ENCODE measurements at places on chromosomes 6 and 20. TPM values are rescaled to one million over a fixed set of nuclear protein-coding genes. Genes with fewer than 3 reads are reported as not detected.
A peak's percentile ranks its signal among the peaks of the same experiment; 100 is the strongest.

PTK7 gene
- 293 TPM for total RNA-seq

SLC32A1 gene
- not detected for total RNA-seq

TAGAP gene
- not detected for total RNA-seq

HSPA1L gene
- total RNA-seq, result 1.5 TPM

VAPB gene
- 53.3 TPM for total RNA-seq

NNAT gene
- 2.7 TPM for total RNA-seq

OR2B6 gene
- not detected for total RNA-seq

LIN28B gene
- not detected for total RNA-seq

GRM1 gene
- not detected for total RNA-seq

GRCh38 chr6:163600781-163601180 is 186.3 kb downstream of the QKI start:
- DNase-seq, result no peak

- DNase-seq, result no peak
Observed at GRCh38 chr20:38445901-38446425, 10.8 kb upstream of the SNHG17 start.

DNA sequence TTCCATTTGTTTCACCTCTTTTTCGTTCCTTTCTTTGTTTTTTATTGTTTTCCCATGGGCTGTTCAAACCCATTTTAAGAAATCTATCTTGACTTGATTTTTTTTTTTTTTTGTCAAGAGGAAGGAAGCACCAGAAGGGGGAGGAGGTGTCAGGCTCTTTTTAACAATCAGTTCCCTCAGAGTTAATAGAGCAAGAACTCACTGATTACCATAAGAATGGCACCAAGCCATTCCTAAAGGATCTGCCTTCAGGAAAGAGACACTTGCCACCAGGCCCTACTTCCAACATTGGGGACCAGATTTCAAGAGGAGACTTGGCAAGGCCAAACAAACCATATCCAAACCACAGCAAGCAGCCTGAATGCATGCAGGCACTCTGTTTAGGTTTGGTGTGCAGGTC is 168.0 kb downstream of the OTOR start:
- DNase-seq, result no peak

DNA sequence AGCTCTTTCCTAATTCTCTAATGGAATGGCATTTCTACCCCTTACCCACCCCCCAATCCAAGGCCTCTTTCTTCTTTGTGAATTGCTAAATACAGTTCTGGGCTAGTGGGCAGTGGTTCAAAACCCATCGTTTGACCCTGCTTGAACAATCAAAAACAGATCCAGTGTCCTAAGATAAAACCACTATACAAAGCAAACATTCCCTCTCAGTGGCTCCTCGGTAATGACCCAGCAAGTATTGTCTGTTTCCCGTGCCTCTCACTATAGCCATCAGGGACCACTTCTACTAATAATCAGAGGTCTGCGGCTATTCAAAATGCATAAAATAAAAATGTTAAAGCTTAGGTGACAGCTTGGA is 143.5 kb upstream of the AKAP12 start:
- DNase-seq, result no peak

GRCh38 chr6:70314296-70314695 is 11.4 kb upstream of the COL9A1 start:
- no peak for DNase-seq

- no peak for DNase-seq
Observed at GRCh38 chr6:6596529-6597328, 8.2 kb downstream of the LY86 start.

DNA sequence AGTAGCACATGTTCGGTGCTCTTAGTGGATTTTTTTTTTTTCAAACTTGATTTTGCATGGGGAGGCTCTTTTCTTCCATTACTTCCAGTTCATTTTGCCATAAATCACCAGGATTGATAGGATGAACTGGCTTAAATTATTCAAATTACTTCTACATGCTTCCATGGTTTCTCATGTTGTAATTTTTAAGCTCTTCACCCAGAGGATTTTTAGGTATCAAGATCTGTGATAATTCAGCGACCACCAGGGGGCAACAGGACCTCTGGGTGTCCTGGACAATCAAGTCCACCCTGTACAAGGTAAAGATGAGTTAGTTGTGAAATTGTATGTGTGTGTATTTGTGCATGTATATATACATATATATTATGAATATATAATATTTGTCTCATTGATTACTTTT is 4.2 kb upstream of the EPHA7 start:
- no peak for DNase-seq

DNA sequence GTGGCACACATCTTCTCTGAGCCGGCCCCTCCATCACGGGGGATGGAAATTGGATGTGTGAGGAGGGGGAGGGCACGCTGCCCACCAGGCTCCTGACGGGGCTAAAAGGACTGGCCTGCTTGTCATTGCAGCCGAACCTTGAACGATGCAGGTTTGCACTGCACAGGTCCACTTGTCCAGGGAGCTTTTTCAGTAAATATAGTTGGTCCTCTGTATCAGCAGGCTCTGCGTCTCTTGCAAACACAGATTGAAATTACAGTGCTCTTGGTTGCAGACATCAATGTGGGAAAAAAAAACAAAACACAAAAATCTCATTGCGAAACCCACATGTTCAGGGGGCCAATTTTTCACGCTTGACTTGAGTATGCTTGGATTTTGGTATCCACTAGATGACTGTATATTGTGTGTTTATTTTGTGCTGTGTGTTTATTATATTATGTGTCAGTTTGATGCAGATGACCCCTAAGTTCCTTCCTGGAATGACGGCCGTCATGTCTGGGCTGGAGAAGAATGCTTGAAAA is 29.2 kb downstream of the ERMARD start:
- no peak for DNase-seq

DNA sequence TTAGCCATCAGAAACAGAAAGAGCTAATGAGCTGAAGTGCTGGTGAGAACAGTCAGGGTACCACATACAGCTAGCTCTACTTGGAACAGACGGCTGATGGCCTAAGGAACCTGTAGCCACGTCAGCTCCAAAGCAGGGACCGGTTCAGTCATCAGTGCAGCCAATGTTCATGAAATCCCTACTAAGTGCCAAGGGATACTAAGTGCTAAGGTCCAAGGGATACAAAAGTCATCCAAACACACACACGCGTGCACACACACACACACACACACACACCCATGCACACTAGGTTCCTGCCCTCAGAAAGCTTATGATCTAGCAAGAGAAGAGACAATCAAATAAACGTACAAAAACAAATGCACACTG is 53.6 kb downstream of the MAP3K5 start:
- DNase-seq, result no peak

DNA sequence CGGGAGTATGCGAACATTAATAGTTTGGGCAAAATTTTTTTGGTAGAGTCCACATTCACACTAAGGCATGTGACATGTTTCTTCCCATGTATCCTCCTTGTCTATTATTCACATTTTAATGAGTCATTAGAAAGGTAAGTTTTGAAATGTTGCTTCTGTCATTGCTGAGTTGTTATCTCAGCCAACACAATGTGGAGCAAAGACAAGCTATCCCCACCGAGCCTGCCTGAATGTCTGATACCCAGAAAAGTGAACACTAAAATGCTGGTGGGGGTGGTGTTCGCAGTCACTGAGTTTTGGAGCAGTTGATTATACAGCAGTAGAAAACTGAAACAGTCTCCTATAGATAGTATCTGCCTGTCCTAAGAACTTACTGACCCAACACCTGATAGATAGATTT is 68.3 kb upstream of the ASF1A start:
- DNase-seq, result no peak

GRCh38 chr6:125099211-125100073 is 54.1 kb upstream of the TPD52L1 start:
- DNase-seq, result peak; percentile 87

GRCh38 chr6:23985015-23985414 is 141.0 kb upstream of the NRSN1 start:
- no peak for DNase-seq

- DNase-seq, result no peak
Observed at GRCh38 chr6:158083455-158084325, 84.4 kb downstream of the SERAC1 start.

DNA sequence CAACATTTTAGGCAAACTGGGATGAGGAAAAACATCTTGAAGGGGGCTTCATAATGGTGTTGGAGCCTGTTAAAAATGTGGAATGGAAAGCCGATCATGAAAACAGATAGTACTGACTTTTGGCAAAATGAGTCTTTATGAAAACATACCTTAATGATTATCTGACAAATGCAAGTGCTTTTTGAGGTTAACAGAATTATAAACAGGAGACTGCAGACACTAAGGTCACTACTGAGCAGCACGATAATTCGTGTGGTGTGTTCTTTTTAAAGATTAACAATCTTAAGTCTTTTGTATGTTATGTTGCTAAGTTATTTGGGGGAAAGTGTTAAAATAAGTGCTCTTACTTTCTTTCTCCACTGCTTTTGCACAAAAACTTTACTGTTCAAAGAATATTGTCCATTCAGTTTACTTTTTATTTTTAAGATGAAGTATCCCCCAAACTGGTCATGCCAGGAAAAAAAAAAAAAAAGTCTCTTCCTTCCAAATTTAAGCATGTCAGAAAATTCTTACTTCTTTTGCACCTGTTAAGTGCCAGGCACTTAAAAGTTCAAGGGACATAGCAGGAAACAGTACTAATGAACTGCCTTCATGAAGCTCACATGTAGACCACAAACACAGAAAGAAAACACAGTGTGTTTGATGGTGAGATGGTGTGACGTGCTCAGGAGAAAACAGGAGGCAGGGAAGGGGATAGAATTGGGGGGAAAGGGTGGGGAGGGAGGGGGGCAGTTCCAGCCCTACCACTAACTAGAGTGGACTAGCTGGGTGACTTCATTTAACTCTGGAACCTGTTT is 73.2 kb downstream of the CDYL start:
- no peak for DNase-seq

DNA sequence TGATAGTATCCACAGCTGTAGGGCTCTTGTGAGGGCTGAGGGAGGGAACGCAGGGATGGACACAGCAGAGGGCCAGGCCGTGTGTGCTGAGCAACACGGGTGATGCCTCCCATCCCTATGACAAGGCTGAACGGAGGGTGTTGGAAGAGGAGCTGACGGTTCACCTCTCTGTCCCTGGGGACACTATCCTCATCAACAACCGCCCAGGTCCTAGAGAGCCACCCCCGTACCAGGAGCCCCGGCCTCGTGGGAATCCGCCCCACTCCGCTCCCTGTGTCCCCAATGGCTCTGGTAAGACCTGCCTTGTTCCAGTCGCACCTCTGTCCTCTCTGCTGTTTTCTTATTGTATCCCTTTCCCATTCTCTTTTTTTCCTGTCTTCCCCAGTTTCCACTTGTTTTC is 10.1 kb downstream of the DDR1 start:
- DNase-seq, result no peak

DNA sequence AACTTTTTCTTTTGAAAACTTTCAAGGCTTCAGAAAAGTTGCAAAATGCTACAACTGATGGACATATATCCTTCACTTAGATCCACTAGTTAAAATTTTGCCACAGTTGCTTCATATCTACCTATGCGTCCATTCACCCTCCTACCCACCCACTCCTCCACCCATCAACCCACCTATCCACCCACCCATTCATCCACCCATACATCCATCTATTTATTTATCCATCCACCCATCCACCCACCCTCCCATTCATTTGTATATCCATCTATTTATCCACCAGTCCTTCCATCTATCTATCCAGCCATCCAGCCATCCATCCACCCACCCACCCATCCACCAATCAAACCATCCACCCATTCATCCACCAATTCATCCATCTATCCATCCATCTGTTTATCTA is 13.6 kb downstream of the BPIFB4 start:
- no peak for DNase-seq

DNA sequence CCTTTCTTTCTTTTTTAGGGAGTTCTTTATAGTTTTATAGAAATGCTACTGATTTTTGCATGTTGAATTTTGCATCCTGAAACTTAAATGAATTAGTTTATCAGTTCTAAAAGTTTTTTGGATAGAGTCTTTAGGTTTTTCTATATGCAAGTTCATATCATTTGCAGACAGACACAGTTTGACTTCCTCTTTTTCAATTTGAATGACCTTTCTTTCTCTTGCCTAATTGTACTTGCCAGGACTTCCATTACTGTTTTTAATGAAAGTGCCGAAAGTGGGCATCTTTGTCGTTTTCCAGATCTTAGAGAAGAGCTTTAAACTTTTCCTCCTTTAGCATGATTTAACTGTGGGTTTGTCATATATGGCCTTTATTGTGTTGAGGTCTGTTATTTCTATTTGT is 21.1 kb upstream of the EDN1 start:
- DNase-seq, result no peak

DNA sequence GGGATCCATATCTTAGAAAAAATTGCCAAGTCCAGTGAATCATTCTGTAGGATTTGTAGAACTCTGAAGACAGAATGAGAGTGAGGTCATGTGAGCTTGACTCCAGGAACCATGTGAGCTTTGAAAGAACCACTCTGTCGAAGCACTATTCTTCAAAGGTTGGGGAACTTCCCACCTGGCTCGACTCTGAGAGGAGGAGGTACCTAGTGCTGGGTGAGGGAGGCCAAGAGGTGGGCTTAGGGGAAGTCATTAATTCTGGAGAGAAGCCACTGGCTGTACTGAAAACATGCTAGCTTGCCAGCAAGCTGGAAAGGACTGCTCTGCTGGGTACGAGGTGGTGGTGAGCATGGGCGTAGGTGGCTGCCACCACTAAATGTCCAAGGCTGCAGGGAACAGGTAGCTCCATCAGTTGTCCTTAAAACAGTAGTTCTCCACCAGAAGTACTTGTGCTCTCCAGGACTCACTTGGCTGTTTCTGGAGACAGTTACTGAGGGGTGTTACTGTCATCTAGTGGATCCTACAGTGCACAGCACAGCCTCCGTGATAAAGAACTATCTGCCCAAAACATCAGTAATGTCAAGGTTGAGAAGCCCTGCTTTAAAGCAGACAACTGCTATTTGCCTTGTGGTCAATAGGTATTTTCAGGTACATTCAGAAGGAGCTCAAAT is 34.7 kb upstream of the SYNJ2 start:
- DNase-seq, result no peak

GRCh38 chr20:57335392-57335791 is 5.8 kb downstream of the SPO11 start:
- DNase-seq, result no peak

DNA sequence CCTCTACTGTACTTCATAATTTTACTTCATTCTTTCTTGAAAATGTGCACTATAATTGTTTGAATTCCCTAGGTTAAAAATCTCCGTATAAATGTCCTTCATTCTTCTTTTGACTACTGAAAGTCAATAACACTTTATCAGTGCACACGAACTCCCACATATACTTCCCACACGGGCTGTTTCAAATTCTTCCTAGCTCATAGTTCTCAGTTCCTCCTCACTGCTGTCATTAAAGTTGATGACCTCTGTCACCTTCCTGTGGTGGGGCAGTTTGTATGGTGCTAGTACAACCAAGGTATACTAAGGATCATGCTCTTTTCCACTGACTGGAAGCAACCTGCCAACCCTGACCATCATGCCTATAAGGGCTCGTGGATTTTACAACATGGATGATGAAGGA is 40.0 kb upstream of the CD2AP start:
- no peak for DNase-seq

All from chondrocyte (in vitro differentiated cells).